H1 (cell line): ENCODE measurements at places on chromosomes 2 and 18. TPM values are rescaled to one million over a fixed set of nuclear protein-coding genes. Genes with fewer than 3 reads are reported as not detected.

Gene IL1RL1
- total RNA-seq, result not detected in 2 replicates

Gene PDCL3
- total RNA-seq, result 29.4 TPM in 2 replicates

GRCh38 chr18:41992066-41992465 is 37.0 kb downstream of the PIK3C3 start:
- H3K4me1 ChIP-seq, result no peaks in the 10 kb centered on the region
- no peak for DNase-seq
- H3K4me3 ChIP-seq, result no peak overlapping the region
- no peaks in the 10 kb centered on the region for H3K27me3 ChIP-seq
- H3K27ac ChIP-seq, result no peak overlapping the region
- peaks cover 23% of the 10 kb centered on the region; the same call in 1 of the 2 replicates for H3K36me3 ChIP-seq

DNA sequence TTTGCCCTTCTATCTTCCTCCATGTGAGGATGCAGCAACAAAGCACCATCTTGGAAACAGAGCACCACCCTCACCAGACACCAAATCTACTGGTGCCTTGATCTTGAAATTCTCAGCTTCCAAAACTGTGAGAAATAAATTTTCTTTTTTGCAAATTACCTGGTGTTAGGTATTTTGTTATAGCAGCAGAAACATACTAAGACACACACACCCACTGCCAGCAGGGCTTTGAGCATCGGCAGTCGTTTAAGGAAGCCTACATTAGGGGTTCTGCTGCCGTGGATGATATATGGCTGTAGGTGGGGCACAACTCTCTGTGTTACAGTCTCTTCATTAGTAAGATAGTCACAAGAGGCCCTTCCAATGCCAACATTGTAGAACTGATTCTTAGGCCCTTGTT is 20.7 kb upstream of the MFSD6 start:
- H3K4me3 ChIP-seq, result no peak overlapping the region
- no peaks in the 10 kb centered on the region for H3K4me1 ChIP-seq
- peaks cover 1% of the 10 kb centered on the region for H3K27me3 ChIP-seq
- H3K27ac ChIP-seq, result no peak overlapping the region
- no peak for DNase-seq

DNA sequence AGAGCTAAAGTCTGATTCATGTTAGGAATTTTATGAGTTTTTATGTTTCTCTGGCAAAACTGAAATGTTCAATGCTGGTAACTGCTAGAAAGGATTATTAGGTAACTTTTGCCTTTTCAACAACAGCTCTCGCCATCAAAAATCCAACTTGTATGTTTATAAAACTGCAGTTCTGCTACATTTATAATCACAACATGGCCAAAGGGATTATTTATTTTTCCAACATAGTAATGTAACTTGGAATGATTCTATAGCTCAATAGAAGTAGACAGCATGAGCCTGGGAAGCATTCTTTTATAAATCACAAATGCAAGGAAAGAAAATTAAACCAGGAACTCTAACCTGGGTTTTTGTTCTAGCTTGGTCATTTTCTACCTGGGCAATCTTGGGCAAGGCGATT is 470.9 kb downstream of the TGIF1 start:
- no peak for DNase-seq
- H3K27ac ChIP-seq, result no peak overlapping the region
- H3K36me3 ChIP-seq, result no peaks in the 10 kb centered on the region
- H3K4me3 ChIP-seq, result no peak overlapping the region

Gene COL3A1
- 0.07 TPM in 1 of 2 replicates, not detected in the other for total RNA-seq

Gene PPIL3
- 30.4 and 34.1 TPM in 2 replicates for total RNA-seq

DNA sequence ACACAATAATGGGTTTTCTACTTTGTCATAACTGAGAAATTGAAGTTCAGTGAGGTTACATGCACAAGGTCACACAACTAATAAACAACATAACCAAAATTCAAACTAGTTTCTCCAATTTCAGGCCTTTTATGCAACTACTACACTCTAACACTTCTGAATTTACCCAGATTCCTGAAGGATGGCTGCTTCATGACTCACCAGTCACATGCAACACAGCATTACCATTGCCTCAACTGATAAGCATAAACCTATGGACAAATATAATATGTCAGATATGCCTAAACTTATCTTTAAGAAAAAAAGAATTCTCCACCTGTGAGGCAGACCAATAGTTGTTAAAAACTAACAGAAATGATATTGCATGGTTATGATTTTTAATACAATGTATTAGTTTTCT is 586.5 kb upstream of the SLC8A1 start:
- no peaks in the 10 kb centered on the region for H3K36me3 ChIP-seq
- no peaks in the 10 kb centered on the region for H3K4me1 ChIP-seq
- H3K27me3 ChIP-seq, result no peaks in the 10 kb centered on the region
- no peak for DNase-seq
- H3K4me3 ChIP-seq, result no peak overlapping the region
- H3K27ac ChIP-seq, result no peak overlapping the region
